ENCODE measurements at places on chromosomes 6 and 20.

- no peak for DNase-seq
These were observed 19.8 kb downstream of the RFPL4B start for GRCh38 chr6:112366695-112367553.

DNA sequence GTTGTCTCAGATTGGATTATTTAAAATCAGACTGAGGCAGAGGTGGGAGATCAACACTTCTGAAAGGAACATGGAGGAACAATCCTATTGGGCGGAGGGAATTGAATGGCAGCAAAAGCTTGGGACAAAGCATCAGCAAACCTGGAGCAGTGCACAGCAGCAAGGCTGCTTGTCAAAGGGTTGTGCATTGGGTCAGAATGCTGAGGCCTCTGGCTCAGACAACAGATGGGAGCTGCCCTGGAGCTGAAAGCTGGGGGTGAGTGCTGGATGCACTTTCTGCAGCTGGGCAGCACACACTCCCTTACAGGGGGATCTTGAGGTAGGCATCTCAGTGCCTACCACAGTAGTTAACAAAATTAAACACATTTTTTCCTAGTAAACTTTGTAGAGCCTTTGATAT, 634.4 kb upstream of the MMS22L start:
- DNase-seq: no peak

- no peak for DNase-seq
These were observed 696 bp downstream of the CALHM5 start for GRCh38 chr6:116512111-116512559.

- no peak for DNase-seq
These were observed 41.0 kb downstream of the PLEKHG1 start for GRCh38 chr6:150640556-150641209.

- DNase-seq: no peak
These were observed 239.2 kb downstream of the KCNQ5 start for GRCh38 chr6:72861059-72861458.

DNA sequence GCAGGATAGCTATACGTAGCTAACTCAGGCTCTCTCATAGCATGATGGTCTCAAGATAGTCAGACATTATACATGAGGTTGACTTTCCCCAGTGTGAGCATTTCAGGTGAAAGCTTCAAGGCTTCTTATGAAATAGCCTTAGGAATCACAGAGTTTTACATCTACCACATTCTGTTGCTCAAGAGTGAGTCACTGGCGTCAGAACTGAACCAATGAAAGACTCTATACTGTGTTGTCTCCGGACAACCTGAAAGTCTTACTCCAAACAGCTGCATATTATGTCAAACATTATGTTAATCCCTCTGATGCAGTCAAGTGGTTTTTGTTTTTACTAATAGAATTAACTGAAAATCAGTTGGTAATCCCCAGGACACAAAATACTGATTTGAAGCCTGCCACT, 79.8 kb upstream of the TRDN start:
- DNase-seq: no peak

DNA sequence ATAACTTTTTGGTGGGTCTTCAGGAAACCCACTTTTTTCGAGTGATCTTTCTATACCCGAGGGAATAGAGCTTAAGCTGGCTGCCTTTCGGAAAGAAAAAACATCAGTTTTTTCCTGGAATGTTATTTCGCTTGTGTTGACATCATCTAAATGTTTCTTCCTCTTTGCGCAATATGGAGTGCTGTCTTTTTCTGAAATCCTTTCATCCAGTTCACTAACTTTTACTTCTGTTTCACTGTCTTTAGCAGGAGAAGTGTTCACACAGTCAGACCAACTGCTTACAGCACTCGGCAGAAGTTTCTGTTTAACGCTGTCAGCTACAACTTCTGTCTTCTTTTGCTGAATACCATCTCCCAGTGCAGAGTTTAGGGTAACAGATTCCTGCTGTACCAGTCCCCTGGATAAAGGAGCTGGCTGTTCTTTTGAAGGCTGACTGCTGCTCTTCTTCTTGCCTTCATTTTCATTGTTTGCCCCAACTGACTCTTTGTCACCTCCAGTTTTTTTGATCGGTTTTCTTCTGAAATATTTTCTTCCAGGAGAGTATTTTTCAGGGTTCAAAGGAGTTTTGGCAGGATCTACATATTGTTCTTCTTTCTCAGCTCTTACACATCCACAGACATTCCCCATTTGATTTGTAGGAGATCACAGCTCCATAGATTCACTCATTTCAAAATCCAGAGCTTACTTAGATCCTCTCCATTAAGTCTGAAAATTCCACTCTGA, 50.0 kb upstream of the DST start:
- DNase-seq: no peak

DNA sequence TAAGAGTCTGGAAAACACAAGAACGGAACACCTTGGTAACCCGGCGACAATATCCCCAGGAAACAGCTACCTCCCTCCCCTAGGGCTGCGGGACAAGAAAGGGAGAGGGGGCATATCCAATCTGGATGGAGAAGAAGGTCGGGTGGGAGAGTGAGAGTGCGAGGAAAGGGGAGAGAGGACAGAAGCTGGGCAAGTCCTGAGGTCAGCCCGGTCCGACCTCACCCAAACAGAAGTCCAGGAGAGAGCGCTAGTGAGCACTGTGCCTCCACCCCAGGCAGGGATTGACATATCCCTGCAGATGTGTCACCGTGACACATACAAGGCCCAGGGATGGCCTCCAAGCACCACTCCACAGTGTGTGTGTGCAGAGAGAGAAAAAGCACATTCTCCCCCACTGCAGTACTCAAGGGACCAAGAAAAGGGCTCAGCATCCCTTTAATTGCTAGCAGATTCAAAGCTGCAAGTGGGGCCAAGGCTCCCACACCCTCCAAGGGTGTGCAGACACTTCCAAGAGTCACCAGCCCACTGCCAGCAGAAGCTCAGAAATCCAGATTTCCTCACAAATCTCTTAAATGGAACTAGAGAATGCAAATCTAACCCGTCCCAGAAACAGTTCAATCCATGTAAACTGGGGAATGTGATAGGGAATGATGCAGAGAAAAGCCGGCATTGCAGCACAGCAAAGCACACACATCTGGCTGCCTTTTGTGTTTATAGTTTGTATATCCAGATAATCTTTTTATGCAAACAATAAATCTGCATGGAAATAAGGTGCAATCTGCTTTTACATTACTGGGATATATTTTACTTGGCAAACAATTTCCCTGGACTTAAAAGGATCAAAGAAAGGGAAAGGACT, 3.1 kb downstream of the PXDC1 start:
- DNase-seq: peak; percentile 81

GRCh38 chr6:313087-313486, 20.8 kb downstream of the DUSP22 start:
- DNase-seq: peak; percentile 43

- no peak for DNase-seq
These were observed 8.3 kb upstream of the CDH26 start for GRCh38 chr20:59949911-59950310.

GRCh38 chr20:59987135-59987534, 28.9 kb downstream of the CDH26 start:
- DNase-seq: no peak

DNA sequence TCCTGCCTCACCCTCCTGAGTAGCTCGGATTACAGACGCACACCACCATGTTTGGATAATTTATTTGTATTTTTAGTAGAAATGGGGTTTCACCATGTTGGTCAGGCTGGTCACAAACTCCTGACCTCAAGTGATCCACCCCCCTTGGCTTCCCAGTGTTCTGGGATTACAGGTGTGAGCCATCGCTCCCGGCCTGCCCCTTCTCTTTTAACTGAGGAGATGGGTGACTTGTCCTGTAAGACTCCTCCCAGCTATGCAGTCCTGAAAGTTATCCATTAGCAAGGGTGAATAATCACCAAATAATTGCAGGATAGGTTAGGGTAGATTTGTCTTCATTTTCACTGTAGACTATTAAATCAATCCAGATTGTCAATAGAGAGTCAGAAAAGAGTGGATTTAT, 40.5 kb upstream of the JARID2 start:
- no peak for DNase-seq

GRCh38 chr6:137493218-137494038, 766 bp downstream of the OLIG3 start:
- DNase-seq: no peak

DNA sequence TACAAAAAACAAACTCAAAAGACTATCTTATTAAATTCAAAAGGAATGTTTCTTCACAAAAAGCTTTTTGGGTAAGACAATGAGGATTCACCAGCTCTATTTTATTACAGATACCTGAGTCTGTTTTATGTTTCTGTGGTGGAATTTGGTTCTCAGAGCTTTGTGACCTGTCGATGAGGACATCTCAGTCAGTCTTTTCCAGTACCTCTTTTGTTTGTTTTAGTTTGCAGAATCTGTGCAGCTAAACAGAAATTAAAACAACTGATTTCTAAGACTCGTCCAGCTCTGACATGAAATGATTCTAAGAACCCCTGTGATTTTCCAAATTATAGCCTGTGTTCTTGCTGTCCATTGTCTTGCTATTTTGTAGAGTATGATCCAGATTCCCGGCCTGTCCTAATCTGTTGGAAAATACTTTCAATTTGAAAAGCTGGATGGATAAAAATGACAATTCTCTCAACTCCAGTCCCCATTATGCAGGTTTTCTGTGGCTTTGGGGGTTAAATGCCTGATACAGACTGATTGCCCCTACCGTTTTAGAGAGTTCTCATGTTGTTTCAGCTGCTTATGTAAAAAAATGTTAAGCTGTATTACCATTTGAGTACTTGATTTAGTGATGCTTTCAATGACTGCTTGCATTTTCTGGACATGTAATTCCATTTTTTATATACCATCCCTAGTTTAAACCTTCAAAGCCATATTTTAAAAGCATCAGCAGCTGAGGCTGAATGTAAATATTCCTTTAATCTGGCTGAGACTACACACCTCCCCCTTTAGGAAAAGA, 94.2 kb upstream of the TAB2 start:
- DNase-seq: no peak

DNA sequence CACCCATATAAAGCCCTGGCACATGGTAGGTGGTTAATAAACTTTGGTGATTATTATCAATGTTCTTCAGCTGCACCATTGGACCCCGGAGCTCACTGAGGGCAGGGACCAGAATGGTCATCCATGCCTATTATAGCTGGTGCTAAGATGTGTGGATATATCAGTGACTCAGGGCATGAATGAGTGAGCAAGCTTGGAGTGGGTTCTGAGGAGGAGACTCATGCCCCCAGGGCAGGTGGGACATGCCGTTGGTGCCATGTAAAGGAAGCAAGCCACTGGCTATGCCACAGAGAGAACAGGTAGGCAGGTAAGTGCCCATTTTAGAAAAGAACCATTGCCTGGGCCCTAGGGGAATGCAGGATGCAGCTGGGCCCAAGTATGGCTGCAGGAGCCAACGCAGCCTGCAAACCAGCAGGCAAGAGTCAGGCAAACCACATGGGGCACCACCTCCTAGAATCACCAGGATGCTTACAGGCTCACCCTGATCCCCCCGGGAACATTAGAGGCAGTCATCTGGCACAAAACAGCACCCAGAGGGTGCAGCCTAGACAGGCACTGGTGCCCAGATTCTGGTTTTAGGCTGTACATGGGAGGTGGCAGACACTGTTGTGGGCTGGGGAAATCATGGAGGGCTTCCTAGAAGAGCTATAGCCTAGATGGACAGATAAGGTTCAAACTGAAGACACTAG, 23.5 kb downstream of the PLAGL2 start:
- DNase-seq: no peak

GRCh38 chr6:170185175-170185978, 105.5 kb downstream of the DLL1 start:
- DNase-seq: no peak

DNA sequence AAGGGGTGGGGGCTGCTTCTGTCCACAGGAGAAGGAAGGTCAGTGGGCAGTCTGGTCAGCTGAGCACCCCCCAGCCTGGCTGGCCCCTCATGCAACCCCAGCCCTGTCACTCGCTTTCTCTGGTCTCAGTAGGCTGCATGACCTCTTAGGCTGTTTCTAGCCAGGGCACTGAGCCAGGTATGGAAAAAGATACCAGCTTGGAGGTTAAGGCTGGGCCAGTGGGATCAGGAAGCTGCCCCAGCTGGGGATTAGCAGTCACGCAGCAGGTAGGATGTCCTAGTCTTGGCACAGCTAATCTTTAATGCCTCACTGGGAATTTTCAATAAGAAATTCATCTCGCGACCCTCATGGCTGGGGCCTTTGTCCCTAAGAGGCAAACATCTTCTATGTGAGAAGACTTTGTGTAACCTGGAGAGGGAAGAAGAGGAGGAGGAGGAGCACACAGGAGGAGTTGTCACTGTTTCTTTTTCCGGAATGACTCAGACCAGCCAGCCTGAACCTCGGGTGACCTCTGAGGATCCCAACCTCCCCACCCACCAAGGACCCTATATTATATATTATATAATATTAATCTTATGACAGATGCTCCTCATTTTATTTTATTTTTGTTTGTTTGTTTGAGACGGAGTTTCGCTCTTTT, 2.4 kb upstream of the BPIFA2 start:
- peak; percentile 57 for DNase-seq

DNA sequence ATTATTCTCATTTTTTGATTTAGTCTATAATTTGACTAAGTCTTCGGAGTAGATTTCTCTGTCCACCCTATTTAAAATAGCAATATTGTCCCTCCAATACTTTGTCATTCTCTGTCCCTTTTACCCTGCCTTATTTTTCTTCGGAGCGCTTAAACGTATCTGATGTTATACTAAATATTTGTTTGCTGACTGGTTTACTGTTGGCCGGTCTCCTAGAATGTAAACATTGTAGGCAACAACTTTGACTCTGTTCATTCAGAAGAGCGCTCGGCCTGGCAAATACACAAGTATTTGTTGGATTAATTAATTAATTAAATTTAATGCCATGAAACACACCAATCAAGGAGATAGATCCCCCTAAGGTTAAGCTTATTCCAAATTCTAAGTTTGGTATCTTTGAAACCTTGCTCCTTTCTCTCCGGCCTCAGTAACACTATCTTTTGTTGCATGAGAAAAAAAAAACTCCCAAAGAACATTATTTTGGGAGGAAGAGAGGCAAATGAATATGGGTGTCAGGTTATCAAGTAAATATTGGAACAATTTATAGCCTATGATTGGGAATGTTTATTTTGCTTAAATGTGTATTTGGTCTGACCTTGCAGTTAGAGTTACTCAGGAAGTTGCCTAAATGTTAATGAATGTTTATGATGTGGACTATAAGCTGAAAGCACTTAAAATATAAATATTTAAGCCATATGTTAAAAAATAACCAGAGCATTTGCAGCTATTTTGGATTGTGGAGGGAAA, 231.1 kb downstream of the SOX4 start:
- DNase-seq: no peak

GRCh38 chr6:73207221-73207837, 18.0 kb downstream of the KHDC1L start:
- DNase-seq: no peak

- DNase-seq: no peak
These were observed 169.1 kb upstream of the SHLD1 start for GRCh38 chr20:5580940-5581708.

- DNase-seq: no peak
These were observed 69.7 kb upstream of the FAM8A1 start for GRCh38 chr6:17530321-17530835.

DNA sequence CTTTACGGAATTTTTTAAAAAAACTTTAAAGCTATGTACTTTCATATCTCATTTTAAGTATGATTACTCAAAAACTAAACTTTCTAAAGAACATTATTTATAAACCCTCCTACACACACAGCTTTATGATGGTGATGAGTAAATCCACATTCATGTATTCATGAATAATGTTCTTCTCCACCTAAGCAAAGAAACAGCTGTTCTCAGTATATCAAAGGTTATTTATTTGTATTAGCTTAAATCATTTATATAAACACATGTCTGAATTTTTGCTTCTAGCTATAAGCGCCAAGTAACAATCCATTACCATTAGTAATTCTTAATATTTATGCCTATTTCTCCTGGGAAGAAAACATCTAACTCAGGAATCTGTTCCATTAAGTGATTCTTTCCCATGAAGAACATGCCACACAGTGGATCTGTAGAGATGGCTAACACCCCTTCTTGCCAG, 63.3 kb downstream of the SMLR1 start:
- peak; percentile 4 for DNase-seq

- no peak for DNase-seq
These were observed 39.5 kb upstream of the STXBP5 start for GRCh38 chr6:147164761-147165160.
